ENCODE measurements at places on chromosomes 2 and 18.

- DNase-seq, result no peak
Observed at GRCh38 chr2:173291412-173291811, 63.3 kb upstream of the CDCA7 start.

- peak; percentile 43 for DNase-seq
Observed at GRCh38 chr18:69400976-69401225, 213 bp downstream of the DOK6 start.

- peak; percentile 64 for DNase-seq
Observed at GRCh38 chr2:229780856-229781773, 66.8 kb upstream of the DNER start.

- no peak for DNase-seq
Observed at GRCh38 chr18:32372381-32373061, 98.2 kb downstream of the GAREM1 start.

DNA sequence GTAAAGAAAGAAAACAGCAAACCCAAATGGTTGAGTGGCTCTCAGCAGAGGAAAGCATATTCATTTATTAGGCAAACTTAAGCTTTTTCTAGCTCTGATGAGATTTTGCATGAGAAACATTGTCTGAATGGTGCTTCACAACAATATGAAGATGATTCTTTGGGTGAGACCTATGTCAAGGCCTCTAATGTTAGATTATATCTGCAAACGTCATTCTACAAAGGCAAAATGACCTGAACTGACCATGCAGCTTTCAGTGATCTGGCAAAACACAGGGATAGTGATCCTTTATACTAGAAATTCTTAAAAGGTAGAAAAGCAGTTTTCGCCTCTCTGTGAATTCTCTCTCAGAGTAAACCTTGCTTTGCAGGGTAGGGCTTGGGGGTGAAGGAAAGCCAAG is 11.7 kb downstream of the RHBDD1 start:
- DNase-seq, result no peak

DNA sequence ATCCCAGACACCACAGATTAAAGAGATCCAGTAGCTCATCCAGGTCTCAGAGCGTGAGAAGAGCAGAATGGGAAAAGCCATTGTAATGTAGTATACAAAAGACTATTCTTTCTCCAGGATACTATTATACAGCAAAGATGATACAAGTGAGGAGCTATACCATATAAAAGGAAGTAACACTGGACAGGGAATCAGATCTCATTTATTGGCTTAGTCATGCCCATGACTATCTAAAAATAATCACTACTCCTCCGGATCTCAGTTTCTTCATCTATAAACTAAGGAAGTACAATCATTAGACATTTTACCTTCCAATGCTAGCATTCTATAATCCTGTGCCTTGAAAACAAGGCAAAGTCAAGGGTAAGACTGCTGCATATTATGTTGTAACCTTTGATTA is 19.4 kb downstream of the KRCC1 start:
- no peak for DNase-seq

DNA sequence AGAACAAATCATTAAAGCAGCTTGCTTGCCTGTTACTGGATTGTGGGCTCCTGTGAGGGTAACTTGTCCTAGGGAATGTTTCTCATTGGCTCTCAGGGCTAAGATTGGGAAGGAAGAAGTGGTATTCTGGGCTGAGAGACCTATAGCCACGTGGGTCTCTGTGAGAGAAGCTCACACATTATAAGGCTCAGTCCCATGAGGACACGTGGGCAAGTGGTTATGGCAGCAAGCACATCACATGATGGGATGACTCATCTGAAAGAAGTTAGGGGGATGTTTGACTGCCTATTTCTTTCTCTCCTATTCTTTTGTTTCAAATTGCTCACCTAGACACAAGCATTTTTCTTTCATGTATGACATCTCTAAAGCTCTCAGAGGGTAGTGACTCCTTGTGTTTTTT is 418.0 kb upstream of the ST6GAL2 start:
- no peak for DNase-seq

DNA sequence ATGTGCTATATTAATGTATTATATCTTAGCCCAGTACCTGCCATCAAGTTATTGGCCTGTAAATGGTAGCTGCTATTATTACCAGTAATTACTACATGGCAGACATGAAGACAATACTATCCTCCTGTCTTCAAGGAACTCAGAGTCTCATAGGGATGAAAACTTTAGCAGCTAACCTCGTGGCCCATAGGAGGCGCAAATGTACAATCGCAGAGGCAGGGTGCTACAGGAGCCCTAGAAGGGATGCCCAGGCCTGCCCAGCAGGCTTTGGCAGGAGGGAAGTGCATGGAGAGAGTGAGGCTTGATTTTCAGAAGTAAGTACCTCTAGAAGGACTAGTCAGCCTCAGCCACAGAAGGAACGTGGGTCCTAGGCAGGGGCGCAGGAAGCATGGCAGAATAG is 44.7 kb upstream of the KIDINS220 start:
- peak; percentile 69 for DNase-seq

DNA sequence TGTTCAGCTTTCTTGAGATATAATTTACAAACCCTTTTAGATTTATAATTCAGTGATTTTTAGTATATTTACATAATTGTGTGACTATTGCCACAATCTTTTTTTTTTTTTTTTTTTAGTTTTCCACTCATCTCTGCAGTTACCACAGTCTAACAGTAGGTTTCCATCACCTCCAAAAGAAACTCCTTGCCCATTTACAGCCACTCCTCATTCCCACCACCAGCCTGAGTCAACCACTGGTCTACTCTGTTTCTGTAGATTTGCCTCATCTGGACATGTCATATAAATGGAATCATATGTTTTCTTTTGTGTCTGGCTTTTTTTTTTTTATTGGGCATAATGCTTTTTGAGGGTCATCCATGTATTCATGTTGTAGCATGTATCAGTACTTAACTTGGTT is 16.1 kb downstream of the MTX2 start:
- no peak for DNase-seq

GRCh38 chr2:20640411-20641122 is 10.3 kb downstream of the HS1BP3 start:
- DNase-seq, result no peak

GRCh38 chr2:5528706-5529105 is 163.5 kb upstream of the SOX11 start:
- DNase-seq, result no peak

DNA sequence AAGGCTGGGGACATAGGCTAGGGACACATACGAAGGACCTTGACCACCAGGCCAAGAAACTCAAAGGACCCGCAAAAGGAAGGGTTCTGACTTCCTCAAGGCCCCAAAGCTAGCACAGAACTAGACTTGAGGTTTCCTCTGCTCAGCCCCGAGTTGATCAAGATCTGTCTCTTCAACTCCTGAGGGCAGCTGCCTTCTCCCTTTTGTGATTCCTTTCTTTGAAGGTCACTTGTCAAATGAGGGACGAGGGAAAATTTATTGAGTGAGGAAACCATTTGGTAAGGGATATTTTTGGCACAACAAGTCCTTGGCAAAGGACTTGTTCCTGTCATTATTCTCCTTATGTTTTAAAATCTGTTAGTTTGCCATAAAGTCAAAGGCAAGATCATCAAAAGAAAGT is 12.3 kb upstream of the ROCK2 start:
- no peak for DNase-seq

DNA sequence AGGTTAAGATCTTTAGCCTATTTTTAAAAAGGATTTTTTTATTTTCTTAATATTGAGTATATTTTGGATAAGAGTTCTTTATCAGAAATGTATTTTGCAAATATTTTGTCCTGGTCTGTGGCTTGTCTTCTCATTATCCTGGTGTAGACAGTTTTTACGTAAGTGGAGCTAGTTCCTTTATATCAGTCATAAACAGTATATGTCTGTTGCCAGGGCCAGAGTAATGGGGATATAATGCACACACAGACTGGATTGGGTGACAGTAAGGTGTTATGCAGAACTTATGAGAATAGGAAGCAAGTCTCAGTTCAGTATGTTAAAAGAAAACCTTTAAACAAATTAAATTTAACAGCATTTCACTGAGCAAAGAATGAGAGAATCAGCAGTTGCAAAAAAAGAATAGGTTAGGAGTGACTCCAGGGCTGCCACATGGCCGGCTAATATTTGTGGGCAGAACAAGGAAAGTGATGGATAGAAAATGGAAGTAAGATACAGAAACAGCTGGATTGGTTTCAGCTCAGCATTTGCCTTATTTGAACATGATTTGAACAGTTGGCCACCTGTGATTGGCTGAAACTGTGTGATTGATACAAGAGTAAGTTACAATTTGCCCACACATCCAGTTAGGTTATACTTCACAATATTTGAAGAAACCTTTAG is 61.1 kb upstream of the ZNG1B start:
- DNase-seq, result no peak

DNA sequence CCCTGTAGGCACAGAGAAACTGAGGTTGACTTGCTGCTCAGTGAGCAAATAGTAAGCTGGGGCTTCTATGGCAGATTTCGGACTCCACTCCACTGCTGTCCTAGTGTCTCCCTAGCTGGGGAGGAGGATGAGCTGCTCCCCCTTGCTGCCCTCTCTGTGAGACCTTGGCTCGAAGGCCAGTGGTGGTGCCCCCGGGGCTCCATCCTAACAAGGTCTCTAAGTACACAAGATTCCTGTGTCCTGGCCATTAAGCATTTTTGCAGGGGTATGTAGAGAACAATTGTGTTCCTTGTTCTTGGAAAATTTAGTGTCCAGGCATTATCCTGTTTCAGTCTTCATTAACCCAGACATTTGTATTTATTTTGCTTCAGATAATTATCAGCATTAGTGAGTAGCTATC is 21.3 kb upstream of the BCL2L11 start:
- DNase-seq, result no peak

DNA sequence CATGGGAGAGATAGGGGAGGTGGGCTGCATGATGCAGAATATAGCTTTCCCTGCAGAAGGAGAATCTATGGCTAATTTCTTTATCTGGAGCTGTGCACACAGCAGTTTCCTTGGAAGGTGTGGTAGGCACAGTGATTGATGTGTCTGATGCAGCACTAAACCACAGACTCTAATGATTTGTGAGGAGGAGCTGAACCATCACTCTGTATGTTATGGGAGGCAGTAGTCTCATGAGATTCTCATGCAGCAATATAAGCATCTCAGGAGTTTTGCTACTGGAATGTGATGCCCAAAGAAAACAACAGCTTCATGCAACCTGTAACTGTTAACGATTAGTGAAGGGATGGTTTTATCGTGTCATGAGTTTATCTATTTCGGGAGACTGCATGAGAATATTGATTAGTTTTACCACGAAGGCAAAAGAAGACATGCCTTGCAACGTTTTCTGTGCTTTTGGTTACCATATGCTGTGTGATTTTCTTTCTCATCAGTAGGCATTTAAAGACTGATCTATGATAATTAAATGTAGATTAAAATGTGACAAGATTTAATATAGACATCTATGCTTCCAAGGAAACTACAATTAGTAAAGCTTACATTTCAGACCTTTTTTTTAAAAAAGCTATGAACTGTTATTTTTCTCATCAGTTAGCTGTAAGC is 286.8 kb downstream of the ARL6IP6 start:
- no peak for DNase-seq
